ENCODE measurements at places on chromosomes 5 and 9.

DNA sequence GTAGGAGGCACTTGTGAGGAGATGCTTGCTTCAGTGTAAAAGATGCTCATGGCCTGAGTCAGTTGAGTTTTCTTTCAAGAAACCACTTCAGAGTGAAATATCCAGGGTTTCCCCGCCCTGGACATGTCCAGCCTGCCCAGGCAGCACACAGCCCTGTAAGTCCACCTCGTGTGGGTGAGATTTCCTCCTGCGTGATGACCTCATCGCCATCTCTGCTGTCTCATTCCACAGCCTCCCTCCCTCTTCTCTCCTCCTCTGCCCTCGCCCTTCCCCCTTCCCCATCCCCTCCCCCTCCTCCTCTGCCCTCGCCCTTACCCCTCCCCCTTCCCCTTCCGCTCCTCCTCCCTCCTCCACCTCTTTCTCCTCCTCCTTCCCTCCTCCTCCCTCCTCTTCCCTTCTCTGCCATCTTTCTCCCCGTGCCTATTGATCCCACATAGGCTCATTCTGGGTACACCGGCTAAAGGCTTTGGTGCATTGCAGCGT lies 34.0 kb upstream of the NCS1 start:
- DNase-seq: no peak

- DNase-seq: no peak
These were observed 19.2 kb downstream of the GSN start for GRCh38 chr9:121286973-121287741.

GRCh38 chr5:150155258-150156026 lies at the start of gene PDGFRB:
PDGFRB (minus strand) TSS chr5:150155845; CDS start chr5:150137047, 18,798 bp downstream.
- DNase-seq: peak; percentile 63

DNA sequence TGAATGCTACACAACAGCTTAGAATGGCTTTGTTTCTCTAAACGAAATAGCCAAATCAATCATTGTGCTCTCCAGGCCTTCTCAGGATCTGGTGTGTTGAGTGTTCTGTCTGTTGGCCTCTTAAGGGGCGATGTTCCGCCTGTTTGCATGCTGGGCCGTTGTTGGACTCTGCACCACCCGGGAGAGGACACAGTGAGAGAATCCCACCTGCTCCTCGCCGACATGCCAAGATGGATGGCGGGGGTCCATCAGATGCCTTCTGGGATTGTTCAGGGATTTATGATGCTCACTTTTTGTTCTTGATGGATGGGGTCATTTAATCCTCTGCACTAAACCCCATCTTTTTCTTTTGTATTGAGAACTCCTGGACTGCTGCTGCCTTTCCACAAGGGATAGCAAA lies 159.9 kb downstream of the NTRK2 start:
- DNase-seq: no peak

GRCh38 chr5:169545762-169546161 lies 37.8 kb upstream of the SPDL1 start:
- DNase-seq: no peak

DNA sequence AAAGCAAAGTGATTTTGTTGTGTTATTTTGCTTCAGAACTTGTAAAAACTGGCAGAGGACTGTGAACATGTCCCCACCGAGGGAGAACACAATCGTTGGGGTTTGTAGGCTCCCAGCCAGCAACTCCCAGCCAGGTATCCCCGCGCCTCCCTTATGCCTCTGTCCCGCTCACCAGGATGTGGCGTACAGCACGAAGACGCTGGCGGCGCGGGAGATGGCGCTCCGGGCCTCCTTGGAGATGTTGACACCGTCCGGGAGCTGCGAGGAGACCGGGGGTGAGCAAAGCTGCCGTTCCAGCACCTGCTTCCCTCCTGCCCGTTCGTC lies 630 bp downstream of the POLE3 start:
- no peak for DNase-seq

- no peak for DNase-seq
These were observed 351.9 kb downstream of the PRELID2 start for GRCh38 chr5:145483212-145483611.

- DNase-seq: no peak
These were observed 45.5 kb upstream of the ZSWIM6 start for GRCh38 chr5:61286446-61287132.

GRCh38 chr9:83182071-83182470 lies 119.1 kb upstream of the RASEF start:
- DNase-seq: no peak

- no peak for DNase-seq
These were observed 6.0 kb downstream of the TMEM171 start for GRCh38 chr5:73126381-73126780.

- peak; percentile 1 for DNase-seq
These were observed 41.4 kb upstream of the TIFAB start for GRCh38 chr5:135493406-135494180.

DNA sequence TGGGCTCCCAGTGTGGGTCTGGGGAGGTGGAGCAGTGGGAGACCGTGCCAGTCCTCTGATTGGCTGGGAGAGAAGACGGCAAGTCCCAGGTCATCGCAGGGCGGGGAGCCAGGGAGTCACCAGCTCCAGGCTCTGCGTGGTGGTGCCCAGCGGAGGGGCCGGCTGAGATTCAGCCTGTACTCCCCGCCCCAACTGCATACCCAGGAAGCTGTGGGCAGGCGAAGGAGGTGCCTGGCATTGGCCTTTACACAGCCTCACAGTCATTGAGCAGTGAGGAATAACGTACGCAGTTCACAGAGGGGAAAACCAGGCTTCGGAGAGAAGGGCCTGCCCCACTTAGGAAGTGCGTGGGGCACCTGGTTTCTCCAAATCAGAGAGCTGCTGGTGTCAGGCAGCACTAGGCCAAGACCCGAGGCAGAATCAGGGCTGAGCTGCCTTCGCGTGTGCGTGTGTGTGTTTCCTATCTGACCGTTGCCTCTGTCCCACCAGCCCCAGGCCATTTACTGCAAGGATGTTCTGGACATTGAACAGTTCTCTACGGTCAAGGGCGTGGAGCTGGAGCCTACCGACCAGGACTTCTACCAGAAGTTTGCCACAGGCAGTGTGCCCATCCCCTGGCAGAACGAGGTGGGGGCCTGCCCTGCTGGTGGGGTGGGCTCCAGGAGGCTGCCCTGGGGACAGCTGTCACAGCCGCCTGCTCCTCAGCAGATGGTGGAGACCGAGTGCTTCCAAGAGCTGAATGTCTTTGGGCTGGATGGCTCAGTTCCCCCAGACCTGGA lies 6.2 kb upstream of the PRR7 start:
- peak; percentile 85 for DNase-seq

GRCh38 chr9:90322296-90322695 lies 320.3 kb downstream of the DIRAS2 start:
- no peak for DNase-seq

All from natural killer cell (primary cell).